SK-N-SH treated with all-trans-retinoic acid at 6 μM for 48 hours (cell line): ENCODE measurements at places on chromosomes 6 and 20.

- ATAC-seq: no peak
These were observed 24.9 kb downstream of the NPEPL1 start for GRCh38 chr20:58717278-58718091.

GRCh38 chr6:169752074-169752623, 727 bp downstream of the ERMARD start:
- peak; percentile 6; the same call in 2 of the 3 replicates for ATAC-seq

GRCh38 chr6:100988391-100988984, 107.4 kb upstream of the ASCC3 start:
- ATAC-seq: no peak

- no peak for ATAC-seq
These were observed 74.6 kb upstream of the FAM83B start for GRCh38 chr6:54771968-54772367.

GRCh38 chr6:125169058-125169457, 15.5 kb downstream of the TPD52L1 start:
- no peak for ATAC-seq

- ATAC-seq: peak; percentile 76
These were observed 62.6 kb downstream of the FAM50B start for GRCh38 chr6:3911614-3912336.

DNA sequence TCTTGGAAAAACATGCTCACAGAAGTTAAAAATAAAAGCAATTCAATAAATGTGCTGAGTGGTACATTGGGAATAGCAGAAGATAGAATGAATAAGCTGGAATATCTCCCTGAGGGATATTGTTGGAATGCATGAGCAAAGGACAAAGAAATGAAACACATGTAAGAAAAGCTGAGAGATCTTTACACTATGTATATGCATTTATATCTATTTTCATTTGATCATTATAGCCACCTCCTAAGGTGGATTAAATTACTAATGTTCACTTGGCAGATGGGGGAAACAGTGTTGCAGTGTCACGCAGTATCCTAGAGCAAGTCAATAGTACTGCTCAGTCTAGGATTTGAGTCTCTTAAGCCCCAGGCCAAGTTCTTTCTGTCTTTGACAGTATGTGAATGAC, 542.0 kb upstream of the MARCKS start:
- no peak for ATAC-seq

- ATAC-seq: peak; percentile 68
These were observed 42.7 kb upstream of the GCNT2 start for GRCh38 chr6:10478187-10479040.

- no peak for ATAC-seq
These were observed 82.1 kb downstream of the PLEKHG1 start for GRCh38 chr6:150681578-150682395.

- ATAC-seq: no peak
These were observed 113.2 kb downstream of the FAM83B start for GRCh38 chr6:54959820-54960219.

DNA sequence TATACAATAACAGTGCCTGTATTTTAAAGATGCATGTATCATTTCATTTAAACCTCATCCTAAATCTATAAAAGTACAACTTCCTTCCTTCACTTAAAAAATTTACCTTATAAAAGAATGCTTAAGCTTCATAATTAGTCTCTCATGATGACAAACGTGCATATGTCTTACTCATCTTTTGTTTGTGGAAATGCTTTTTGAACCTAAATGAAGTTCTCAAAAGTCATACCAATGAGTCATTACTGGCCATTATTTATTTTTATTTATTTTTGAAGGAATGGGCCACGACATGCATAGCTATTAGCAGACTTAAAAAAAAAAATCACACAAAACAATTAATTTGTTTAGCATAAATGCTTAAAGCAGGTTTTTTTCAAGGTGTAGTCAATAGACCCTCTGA, 3.7 kb downstream of the TFB1M start:
- no peak for ATAC-seq

- ATAC-seq: no peak
These were observed 459.1 kb upstream of the JAG1 start for GRCh38 chr20:11132819-11133415.

DNA sequence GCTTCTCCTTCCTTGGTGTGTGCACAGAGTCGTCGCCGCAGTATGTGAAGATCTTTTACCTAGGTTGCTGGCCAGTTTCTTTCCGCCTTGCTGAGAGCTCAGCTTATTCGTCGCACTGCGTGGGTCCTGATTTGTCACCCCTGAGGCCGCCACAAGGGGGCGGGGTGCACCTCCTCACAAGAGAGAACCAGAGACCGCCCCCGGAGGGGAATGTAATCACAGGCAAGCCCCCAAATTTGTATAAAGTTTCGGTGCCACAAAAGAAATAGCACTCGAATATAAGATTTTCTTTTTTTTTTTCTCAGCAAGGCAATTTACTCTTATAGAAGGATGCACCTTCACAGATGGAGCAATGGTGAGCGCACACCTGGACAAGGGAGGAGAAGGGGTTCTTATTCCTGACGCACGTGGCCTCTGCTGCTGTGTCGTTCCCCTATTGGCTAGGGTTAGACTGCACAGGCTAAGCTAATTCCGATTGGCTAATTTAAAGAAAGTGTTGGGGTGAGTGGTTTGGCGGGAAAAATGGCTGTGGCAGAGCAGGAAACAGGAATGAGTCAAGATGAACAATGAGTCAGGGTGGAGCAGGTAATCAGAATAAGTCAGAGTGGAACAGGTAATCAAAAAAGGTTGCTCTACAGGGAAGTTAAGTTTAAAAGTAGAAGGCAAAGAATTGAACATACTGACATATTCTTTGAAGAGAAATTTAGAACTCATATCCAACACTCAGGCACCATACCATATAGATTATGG, 19.5 kb downstream of the NCOA3 start:
- no peak for ATAC-seq

- no peak; the same call in 2 of the 3 replicates for ATAC-seq
These were observed 344.4 kb downstream of the ESR1 start for GRCh38 chr6:152151920-152152319.

DNA sequence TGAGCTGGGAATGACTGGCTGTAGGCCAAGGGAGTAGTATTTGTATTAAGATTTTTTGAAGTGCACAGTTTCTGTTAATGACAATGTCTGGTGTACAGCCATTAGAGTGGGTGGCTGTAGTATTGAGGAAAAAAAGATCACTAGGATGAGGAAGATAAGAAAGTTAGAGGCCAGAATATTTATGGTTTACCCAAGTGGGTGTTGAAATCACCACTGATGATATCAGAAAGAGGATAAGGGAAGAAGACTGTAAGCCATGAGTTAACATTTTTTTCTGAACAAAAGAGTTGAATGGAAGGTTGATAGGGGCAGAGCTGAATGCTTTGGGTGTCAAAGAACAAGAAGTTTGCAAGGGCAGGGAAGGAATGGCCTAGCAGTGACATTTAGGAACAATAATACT, 104.7 kb downstream of the PRDM13 start:
- no peak for ATAC-seq

DNA sequence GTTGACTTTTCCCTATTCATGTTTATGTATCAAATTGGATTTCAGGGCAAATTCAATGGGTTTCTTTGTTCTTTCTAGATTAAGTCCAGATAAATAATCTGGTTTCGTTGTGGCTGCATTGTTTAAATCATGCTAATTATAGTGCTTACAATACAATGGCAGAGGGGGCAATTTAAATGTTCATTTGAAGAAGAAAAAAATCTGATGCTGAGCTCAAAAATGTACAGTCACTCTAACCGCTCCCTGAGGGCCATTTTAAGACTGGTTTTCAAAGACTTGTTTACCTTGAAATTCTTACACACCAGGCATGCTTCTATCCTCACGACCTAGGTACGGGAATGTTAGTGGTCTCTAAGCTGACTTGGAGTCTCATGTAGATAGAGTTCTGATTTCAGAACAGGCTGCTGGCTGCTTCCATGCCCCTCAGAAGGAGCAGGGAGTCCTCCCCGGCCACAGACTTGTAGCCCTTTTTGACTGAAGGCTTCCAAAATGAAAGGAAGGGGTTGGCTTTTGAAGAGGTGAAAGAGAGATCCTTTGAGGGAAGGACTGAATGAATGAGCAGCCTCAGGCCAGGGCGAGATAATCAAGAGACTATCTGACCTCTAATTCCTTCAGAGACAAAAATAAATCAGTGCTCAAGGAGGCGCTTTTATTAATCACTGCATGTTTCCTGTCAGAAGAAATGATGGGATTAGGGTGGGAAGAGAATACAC, 86.1 kb upstream of the ZNF217 start:
- ATAC-seq: no peak

GRCh38 chr6:45001663-45002062, 326.5 kb upstream of the RUNX2 start:
- no peak for ATAC-seq

DNA sequence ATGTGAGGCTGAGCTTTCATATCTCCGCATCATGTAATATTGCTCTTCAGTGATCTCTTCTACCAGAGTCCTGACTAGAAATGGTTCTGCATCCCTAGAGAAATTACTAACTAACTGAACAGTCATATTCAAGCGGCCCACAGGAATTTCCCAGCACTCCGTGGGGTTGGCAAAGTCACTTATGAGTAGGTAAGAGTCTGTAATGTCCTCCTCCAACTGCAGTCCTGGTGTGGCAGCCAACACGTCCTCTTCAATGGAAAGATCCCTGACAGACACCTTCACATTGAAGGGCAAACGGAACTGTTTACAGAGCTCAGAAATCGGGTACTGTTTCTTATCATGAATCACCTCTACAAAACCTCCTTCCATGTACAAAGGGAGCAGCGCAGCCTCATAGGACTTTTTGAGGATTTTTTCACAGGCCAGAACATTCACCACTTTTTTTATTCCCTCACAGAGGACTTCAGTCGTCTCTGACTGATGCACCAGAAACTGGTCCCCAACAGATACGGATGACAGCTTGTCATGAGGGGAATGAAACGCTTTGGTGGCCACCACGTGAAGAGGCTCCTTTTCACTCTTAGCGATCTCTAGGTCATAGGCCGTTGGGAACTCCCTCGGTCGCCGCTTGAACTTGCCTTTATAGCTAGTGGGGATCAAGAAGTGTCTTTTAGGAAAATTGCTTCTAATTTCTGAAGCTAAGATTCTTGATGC, 87.7 kb downstream of the THEMIS start:
- ATAC-seq: no peak

GRCh38 chr20:44151621-44152416, 35.2 kb downstream of the JPH2 start:
- ATAC-seq: peak; percentile 22; the same call in 1 of the 3 replicates
